Stimulated activated CD4-positive, alpha-beta T cell treated with anti-CD3 and anti-CD28 coated beads, TNF-alpha, amount 100 ng/mL, for 24 hours (primary cell): ENCODE measurements at places on chromosomes 13 and 19.

DNA sequence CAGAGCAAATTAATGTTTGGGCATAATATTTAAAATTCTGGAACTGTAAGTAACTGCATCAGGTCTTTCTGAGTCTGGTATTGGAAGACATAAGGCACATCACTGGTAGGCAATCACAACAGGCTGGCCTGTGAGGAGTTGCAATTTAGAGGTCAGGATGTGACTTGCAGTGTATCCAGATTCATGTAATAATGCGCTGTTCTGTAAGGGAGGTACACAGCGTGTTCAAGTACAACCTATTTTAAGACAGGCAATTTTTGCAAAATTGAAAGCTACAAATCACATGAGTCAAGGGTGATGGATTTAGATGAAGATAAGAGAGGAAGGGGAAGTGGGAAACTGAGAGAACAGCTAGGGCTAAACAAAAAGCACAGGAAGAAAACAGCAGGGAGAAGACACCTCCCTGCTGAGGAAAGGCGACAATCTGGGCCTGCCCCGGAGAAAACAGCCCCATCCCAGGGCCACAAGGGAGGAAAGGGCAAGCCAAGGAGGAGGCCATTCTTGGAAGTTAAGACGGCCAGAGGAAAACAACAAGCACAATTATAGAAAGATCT is 138.1 kb downstream of the LACC1 start:
- no peak for DNase-seq

- no peak for DNase-seq
These were observed 269.5 kb upstream of the HTR2A start for GRCh38 chr13:47166336-47166735.

DNA sequence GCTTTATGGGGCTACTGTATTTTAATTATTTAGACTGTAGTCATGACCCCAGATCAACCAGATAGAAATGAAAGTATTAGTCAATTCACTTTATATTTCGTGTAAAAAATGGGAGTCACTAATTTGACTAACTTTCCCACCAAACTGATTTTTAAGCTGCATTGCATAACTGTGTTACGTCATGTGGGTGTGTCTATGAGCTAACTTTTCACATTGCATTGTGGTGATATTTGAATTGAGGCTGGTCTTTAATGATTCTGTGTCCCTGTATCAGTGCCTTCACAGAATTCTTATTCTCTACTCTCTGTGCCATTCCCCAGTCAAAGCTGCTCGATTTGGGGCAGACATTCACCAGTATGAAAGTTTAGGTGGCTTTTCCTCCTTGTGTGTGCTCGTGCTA is 172.7 kb upstream of the MAB21L1 start:
- DNase-seq = no peak

DNA sequence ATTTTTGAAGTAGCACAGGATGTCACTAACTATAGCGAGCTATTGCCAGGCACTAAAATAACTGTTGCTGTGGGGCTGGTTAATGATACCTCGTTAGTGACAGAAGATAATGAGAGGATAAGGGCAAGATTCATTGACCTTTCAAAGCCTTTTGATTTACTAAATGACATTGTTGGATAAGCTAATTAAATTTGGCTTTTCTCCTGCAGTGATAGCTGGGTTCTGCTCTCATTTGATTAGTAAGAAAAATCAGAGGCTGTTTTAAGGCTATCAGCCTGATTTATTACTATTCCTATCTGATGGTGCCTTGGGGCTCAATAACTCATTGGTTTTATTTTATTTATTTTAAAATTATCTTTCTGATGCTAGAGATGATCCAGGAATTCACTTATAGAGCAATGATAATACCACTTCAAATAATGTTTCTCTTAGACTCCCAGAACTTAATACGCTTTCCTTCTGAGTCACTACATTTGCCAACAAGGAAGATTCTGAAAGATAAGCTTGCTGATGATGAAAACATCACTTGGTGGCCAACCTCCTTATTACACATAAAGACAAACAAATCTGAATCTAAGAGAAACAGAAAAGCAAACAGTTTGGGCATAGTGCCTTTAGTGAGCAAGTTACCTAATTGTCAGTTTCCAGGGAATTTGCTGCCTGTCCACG is 501.3 kb upstream of the ARGLU1 start:
- DNase-seq = no peak

DNA sequence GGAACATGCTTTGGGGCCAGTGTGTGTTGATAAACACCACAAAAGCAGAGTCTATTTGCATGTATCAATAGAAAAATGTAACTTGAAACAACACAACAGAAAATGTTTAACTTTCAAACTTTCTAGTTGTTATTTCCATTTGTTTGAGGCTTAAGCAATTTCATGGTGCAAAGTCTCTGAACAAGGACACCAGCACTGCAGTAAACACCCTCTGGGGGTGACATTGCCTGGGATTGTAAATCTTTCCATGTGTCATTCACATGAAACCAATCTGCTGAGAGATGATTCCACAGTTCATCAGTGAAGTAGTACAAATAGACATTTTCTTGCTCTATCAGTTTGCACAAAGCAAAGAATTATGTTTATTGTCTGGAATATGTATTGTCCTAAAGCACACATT is 124.5 kb downstream of the ITGBL1 start:
- DNase-seq = no peak

DNA sequence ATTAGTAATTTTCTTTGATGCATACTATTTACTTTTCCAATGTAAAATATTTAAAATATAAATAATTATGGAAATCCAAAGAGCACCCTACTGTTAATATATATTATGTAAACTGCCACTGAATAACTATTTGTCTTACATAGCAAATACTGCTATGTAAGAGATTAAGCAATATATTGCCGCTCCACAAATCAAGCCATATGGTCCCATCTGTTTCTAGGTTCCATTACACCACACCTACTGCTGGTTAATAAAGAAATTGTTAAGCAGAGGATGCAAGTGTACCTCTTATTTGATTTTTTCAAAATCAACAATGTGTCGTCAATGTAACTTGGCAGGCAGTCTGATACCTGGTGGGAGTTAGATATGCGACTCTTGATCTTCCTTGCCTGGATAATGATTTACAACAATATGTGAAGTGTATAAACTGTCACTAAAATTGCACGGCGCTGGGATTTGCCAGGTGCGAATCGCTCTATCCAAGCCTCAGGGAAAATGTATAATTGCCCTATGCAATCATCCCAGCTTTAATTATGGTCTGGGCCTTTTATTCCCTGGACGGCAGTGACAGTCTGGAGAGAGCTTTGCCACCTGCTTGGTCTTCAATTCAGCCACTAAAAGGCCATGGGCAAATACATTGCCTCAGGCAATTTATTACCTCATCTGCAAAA is 16.0 kb downstream of the SMAD9 start:
- no peak for DNase-seq

GRCh38 chr19:17406887-17407196 is 1.4 kb upstream of the BST2 start:
- DNase-seq = no peak

GRCh38 chr13:65609350-65609749 is 1620.8 kb downstream of the PCDH9 start:
- DNase-seq = no peak

DNA sequence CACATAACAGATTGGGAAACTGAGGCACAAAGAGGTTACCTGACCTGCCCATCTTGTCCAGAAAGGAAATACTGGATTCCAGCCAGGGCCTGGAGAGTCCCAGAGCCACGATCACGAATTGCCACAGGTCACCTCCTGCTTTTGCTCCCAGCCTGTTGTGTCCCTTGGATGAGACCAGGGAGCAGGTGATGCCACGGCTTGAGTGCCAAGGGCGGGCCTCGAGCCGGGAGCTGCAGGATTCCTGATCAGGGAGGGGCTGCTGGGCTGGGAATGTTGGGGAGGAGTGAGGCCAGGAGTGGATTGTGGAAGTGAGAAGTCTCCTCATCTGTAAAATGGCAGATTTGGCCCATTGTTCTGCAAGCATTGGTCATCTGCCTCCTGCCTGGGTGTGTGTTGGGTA is 29.4 kb downstream of the DNM2 start:
- DNase-seq = no peak

DNA sequence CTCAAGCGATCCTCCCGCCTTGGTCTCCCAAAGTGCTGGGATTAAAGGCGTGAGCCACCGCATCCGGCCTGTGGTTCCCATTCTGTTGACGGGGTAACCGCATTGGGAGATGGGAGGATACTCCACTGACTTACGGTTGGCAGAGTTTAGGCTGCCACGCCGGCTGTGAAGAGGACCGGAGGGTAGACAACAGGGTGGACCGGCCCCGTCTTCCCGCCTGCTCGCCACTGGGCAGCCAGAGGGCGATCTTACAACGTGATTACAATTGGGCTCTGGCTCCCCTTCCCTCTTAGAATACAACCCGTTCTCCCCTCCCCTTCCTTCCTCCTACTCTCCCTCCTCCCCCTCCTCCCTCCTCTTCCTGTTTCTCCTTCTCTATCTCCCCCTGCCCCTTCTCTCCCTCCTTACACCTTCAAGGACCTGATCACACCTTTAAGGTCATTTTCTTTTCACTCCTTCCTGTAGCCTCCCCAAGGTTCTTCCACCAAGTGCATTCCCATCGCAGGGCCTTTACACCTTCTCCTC is 957 bp upstream of the CCDC194 start:
- peak; percentile 68 for DNase-seq
